GM10248 (cell line): ENCODE measurements at places on chromosomes 16 and 17.

DNA sequence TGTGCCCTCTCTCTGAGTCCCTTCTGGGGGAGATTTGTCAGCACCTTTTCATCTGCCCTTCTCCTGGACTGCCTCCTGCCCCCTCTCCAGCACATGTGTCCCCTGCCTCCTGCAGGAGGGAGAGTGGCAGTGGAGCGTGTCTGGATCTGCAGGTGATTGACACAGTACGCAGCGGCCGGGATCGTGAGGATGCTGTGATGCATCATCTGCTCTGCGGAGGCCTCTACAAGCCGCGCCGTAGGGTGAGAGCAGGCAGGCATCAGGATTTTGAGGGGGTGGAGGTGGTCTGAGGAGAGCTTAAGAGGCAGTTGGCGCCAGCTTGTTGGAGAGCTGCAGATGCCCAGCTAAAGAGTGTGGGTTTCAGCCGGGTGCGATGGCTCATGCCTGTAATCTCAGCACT, 10.9 kb downstream of the SLC9A5 start:
- DNase-seq: no peak

GRCh38 chr17:63841350-63842172, 924 bp downstream of the SMARCD2 start:
- DNase-seq: peak; percentile 28

DNA sequence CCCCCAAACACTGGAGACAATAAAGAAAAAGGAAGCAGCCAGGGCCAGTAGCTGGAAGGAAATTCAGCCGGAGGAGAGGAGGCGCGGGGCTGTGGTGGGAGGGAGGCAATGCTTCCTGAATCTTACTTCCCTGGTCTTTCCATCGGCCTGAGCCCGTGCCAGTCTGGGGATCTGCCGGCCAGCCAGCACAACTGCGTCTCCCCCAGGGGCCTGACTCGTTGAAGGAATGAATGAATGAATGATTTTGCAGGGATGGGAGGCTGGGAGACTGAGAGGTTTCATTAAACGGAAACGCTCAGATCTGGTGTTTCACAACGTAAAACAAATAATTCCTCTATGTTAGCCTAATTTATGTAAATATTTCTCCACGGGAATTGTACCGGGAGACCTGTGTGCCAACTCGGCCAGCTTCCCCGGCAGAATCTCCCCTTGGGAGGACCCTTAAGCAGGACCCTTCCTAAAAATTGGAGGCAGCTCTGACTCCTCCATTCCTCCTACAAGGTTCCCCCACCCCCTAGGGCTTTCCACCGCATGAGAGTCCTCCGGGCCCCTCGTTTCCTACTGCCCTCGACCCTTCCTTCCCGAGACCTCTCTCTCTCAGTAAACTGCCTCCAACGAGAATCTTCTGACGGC, 1.3 kb upstream of the BAIAP2 start:
- no peak for DNase-seq

- no peak for DNase-seq
Measured at GRCh38 chr17:81516439-81516838, 3.8 kb upstream of the ACTG1 start.

- DNase-seq: no peak
Measured at GRCh38 chr16:9854675-9855074, 327.6 kb downstream of the GRIN2A start.

GRCh38 chr17:66302761-66303626, 581 bp downstream of the PRKCA start:
- peak; percentile 27 for DNase-seq

- DNase-seq: no peak
Measured at GRCh38 chr17:49890852-49891251, 43.0 kb upstream of the TAC4 start.

DNA sequence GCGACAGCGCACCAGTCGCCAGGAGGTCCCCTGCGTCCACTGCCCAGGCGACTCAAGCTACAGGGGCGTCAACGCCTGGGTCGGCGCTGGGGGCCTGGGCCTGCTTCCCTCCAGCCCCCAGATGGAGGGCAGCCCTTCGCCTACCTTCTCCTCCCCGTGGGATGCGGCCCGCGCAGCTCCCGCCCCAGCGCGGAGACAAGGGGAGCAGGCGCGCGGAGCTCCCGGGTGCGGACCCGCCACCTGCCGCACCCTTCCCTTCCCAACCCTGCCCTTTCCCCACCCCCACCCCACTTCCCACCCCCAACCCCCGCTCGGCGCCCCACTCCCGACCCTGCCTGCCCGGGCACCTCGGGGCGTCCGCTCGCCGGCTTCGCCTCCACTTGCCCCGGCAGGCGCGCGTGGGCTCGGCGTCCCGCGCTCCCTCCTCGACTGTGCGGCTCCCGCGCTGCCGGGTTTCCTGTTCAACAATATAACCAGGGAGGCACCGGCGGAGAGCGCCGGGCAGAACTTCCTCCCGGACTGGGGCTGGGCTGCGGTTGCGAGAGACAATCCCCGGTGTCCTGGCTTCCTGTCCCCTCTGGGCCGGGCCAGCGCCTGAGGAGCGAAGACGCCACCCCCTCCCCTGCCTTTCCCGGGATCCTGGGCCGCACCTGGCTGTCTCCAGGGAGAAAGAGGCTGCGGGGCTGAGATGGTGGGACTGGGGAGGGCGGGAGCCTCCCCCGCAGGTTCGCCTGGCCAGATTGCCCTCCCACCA, at the start of gene ARHGAP27:
ARHGAP27 (minus strand) TSS at position 466 of the 754 bp plus-strand sequence. CDS start 2,591 bp downstream, outside the sequence.
- no peak for DNase-seq

DNA sequence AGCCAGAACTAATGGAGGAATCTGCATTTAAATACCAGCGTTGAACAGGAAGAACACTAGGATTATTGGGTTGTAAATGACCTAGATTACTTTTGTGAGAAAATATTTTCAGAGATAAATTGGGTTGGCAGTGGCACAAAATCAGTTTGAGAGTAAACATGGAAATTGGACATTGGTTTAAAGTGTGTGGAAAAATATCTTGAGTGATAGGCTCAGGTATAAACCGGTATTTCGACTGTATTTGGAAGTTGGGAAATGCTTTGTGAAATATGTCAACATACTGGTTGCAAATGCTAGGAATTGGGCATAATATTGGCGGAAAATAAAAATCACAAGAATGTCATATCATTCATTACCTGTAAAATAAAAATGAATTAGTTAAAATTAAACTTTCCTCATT, 15.1 kb downstream of the PRKAR1A start:
- no peak for DNase-seq

- DNase-seq: peak; percentile 85
Measured at GRCh38 chr16:88905563-88905962, 39.1 kb upstream of the PABPN1L start.

- no peak for DNase-seq
Measured at GRCh38 chr17:74632617-74633016, 9.1 kb upstream of the CD300E start.

GRCh38 chr17:65918500-65918899, 273.4 kb downstream of the CEP112 start:
- DNase-seq: no peak
